ENCODE measurements at places on chromosomes 12 and 14.
A peak's percentile ranks its signal among the peaks of the same experiment; 100 is the strongest.

DNA sequence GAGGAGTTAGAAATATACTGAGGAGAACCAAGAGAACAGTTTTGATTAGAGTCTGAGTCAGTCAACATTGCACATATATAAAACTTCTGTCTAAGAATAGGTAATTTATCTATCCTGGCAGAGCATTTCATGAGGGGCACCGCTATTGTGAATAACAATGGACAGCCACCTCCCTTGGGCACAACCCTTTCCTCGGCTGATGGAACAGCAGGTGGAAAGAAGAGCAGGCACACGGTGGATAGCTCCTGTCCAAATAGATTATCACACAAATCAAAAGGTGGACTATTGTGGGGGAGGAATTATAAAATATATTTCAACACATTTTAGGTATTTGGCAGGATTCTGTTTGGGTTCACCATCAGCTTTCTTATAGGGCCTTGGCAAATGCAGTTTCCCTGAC lies 84.0 kb upstream of the PTPRB start:
- DNase-seq, result no peak

DNA sequence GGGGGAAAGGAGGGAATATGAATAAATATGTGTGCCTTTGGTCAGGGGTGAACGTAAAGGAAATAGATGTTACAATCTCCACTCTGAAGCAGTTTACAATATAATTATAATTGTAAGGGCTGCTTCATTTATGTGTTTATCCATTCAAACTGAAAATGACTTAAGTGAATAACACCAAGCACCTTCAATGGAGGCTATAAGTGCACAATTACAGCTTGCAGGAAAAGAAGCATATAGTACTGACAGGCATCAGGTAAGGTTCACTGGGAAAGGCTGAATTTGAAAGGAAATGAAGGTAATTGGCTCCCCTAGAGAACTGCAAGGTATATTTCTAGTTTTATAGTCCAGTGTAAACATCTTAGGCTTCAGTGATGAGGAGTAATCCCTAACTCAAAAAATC lies 192.7 kb downstream of the STXBP6 start:
- no peak for DNase-seq

GRCh38 chr14:52922656-52923055 lies 28.2 kb downstream of the FERMT2 start:
- DNase-seq, result no peak

DNA sequence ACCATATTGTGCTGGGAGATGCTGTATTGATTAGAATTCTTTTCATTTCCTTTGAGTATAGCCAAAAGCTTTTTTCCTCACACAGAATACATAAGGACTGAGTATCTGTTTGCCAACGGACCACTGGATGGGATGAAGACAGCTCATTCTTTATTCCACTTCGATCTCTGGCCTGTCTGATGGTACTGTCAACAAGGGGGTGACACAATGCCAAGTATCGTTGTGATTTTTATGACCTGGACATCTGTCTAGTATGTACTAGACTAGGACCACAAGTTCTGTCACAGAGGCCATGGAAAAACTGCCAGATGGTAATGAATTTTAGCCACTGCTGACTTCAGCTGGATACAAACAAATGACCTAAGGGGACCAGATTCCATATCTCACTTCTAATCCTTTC lies 502.7 kb downstream of the SOX5 start:
- DNase-seq, result no peak

- DNase-seq, result no peak
Measured at GRCh38 chr12:53423597-53423996, at the start of gene AMHR2. AMHR2 (plus strand) TSS chr12:53423855; CDS start chr12:53423935, 80 bp downstream.

- DNase-seq, result peak; percentile 48
Measured at GRCh38 chr12:55629058-55629841, 7.4 kb upstream of the OR10P1 start.

DNA sequence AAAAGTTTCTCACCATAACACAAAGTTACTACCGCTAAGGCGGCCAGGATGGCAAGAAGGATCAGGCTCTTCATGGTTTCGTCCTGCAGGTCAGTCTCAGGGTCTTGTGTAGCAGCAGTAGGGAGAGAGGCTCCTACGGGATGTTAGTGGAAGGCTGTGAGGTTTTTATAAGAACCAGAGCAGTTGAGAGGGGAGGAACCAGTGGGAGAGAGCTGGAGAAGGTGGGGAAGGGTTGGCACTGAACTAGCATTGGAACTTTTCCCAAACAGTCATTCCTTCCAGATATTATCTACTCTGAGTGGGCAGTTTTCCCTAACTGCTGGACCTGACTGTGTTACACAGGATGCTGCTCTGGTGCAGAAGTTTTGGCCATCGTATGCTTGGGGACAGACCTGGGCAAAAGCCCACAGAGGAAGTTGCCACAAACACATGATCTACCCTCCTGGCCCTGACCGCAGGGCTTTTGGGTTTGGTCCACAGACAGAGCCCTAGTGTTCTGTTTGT lies at the start of gene MGP:
TSS of gene MGP (minus strand) at position 137 of the 504 bp plus-strand sequence. CDS start at position 74, 63 bp downstream.
- DNase-seq, result no peak

DNA sequence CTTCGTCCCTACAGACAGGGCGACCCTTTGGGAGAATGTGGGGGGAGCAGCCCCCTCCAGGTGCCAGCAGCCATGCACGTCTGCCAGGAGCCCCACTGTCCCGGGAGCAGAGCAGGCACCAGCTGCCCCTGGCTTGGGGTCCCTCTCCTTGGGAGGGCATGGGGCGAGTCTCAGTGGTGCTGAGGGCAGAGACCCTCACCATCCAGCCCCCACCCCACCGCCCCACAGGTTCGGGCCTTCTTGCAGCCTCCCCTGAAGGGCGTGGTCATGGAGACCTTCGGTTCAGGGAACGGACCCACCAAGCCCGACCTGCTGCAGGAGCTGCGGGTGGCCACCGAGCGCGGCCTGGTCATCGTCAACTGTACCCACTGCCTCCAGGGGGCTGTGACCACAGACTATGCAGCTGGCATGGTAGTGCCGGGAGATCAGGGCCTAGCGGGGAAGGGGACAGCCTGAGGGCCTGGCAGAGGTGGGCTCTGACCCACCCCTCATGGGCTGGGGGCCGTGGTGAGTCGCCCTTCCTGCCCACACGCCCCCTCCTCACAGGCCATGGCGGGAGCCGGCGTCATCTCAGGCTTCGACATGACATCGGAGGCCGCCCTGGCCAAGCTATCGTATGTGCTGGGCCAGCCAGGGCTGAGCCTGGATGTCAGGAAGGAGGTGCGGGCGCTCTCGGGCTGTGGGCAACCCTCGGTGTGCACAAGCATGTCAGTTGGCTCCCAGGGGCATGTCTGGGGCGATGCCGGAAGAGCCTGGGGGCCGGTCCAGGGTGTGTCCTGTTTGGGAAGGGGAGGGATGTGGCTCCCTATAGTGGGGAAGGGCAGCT lies 18.8 kb downstream of the ASPG start:
- DNase-seq, result no peak

- no peak for DNase-seq
Measured at GRCh38 chr14:52977798-52978197, 26.9 kb upstream of the FERMT2 start.

- no peak for DNase-seq
Measured at GRCh38 chr12:124172636-124173035, 122.3 kb upstream of the RFLNA start.

GRCh38 chr12:27076468-27076867 lies 5.9 kb downstream of the C12orf71 start:
- DNase-seq, result no peak

DNA sequence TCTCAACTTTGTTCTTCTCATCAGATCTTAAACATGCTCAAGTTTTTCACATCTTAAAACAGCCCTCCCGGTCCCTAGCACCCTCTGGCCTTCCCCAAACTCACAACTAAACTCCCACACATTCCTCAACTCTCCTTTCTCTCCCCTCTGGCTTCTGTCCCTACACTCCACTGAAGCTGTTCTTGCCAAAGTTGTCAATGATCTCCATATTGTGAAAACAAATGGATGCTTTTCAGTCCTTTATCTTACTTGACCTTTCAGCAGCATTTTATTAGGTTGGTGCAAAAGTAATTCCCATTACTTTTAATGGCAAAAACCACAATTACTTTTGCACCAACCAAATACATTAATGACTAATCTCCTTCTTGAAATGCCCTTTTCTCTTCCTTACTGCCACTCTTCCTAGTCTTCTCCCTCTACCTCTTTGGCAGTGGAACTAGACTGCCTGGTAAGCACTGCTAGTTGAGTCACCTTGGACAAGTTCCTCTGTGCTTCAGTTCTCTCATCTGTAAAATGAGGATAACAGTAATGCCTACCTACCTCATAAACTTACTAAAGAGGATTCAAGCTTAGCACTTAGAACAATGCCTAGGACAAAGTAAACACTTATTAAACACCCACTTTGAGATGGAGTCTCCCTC lies 16.0 kb downstream of the CERS5 start:
- DNase-seq, result no peak

- no peak for DNase-seq
Measured at GRCh38 chr12:59431266-59431665, 164.6 kb upstream of the SLC16A7 start.

DNA sequence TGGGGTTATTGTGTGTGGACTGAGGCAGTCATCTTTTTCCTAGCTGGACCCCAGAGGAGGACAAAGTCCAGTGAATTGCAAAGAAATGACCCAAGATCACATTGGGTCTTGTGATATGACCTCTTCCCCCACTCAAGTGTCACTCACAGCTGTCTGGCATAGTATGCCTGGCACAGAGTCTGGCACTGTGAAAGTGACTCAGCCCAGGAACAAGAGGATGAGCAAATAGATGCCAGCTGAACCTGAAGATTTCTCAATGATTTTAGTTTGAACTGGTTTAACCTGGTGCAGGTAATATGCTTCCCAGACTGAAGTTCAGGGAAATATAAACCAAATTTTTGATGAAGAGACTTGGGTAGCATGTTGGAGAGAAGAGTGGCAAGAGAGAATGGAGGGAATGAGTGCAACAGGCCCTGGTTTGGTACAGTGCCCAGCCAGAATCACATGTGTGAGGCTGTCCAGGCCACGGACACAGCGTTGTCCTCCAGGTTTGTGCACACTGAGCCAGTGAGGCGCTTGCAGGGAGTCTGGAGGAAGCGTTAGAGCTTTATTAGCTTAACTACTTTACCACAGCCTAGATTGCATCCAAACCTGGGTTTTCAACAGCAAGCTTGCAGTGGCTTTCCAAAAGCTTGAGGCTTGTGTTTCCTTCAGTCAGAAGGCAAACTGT lies 332.9 kb downstream of the NUAK1 start:
- DNase-seq, result no peak

GRCh38 chr14:99519931-99520421 lies 38.8 kb downstream of the CCNK start:
- no peak for DNase-seq

DNA sequence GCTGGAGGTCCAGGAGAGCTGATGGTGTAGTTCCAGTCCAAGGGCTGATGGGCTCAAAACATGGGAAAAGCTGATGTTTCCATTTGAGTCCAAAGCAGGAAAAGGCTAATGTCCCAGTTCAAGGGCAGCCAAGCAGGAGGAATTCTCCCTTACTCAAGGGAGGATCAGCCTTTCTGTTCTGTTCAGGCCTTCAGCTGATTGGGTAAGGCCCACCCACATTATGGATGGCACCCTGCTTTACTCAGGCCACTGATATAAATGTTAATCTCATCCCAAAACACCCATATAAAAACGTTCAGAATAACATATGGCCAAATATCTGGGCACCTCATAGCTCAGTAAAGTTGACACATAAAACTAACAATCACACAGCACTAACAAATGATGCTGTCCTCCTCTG lies 64.1 kb downstream of the SAMD4A start:
- no peak for DNase-seq

DNA sequence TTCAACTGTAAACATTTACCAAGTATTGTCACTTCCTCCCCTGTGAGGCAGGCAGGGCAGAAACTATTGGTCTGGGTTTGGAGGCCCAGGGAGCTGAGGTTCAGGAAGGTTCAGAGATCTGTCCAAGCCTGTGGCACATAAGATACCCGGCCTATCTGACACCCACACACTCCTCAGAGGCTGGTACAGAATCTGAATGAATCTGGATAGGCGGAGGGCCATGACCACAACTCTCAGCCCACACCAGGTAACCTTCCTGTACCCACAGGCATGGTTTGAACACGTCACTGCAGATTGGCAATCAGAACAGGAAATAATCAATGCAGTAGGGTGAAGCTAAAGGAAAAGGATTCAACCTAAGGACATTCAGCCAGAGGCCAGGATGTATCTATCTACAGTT lies 92.8 kb upstream of the TMCC3 start:
- DNase-seq, result no peak

DNA sequence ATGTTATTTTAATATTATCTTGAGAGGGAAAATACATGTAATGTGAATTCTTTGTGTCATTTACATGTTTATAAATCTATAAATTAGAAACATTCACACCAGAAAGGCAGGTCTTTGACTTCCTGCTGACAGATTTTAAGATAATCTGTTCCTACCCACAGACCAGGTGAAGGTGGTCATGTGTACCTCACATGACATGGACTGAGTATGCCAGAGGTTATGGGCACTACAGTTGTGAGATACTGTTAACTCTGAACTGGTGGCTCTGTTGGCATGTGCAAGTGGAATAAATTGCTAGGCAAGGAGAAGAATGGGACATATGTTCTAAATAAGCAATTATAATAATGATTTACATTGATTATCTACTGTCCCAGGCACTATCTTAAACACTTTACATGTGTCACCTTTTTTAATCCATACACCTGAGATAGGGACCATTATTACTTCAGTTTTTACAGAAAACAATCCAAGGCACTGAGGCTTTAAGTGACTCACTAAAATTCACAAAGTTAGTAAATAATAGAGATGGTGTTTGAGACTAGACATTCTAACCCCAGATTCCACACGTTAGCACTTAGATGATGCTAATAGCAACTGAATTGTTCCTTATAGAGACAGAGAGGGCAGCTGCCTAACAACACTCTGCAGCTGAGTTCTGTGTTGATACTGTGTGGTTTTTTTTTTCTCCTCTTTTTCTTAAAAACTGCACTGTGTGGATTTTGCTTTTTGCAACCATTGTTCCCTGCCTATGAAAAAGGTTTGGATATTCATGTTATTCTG lies 23.8 kb downstream of the SLC16A7 start:
- no peak for DNase-seq

- DNase-seq, result no peak
Measured at GRCh38 chr12:127984386-127985055, 282.4 kb upstream of the TMEM132C start.

DNA sequence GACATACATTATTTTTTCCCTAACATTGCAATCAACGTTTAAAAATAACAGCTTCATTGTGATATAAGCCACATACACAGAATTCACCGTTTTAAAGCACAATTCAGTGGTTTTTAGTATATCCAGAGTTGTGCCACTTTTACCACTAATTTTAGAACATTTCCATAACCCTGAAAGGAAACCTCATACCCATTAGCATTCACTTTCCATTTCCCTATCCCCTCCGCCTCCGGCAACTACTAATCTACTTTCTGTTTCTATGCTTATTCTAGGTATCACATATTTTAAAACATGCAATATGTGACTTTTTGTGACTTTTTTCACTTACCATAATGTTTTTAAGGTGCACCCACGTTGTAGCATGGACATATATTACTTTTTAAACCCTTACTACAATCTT lies 55.6 kb upstream of the ISM2 start:
- no peak for DNase-seq

Measured in activated CD4-positive, alpha-beta memory T cell treated with anti-CD3 and anti-CD28 coated beads for 36 hours (primary cell).